ENCODE measurements at places on chromosomes 4 and X.

- DNase-seq = no peak
Measured at GRCh38 chr4:138259824-138260223, 17.7 kb upstream of the SLC7A11 start.

DNA sequence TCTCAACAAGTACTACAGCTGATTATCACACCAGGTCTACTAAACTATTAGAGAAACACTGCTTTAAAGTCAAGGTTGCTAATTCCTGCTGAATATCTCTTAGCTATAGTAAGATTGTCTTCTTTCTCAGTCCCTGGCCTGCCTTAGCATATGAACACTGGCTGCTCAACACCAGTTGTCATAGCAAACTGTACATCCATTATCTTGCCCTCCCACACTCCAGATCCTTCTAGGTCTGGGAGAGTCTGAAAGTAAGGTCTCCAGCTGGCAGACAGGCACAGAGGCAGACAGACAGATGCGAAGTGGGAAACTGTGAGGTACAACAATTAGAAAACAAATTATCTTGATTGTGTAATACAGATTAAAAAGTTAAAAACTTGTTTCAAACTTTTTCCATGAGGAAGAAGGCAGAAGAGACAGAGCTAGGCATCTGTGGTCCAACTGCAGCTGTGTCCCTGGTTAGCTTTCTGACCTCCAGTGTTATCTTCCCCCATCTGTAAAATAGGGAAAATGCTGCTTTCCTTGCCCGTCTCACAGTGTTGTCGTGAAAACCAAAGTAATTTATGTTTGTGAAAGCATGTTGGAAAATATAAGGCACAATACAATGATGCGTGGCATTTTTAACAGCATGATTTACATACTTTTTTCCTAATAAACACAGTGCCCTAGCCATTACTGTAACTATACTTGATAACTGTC, 133.8 kb downstream of the KLHL13 start:
- DNase-seq = no peak

DNA sequence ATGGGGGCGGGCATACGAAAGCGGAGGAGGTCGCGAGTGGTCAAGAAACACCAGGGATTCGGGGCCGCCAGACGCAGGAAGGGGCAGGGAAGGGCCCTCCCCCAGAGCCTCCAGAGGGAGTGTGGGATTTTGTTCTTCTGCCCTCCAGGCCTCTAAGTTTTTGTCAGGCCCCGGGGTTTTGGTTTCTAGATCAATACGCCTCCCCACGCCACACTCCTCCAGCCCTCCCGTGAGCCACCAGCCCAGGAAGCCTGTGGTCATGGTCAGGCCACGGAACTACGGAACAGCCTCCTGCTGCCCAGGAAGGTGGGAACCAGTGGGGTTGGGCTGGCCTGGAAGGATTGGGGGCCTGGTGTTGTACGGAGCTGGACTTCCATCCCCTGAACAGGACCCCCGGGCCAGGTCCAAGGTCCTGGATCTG, 38.4 kb downstream of the CPLX1 start:
- no peak for DNase-seq

GRCh38 chrX:57286507-57287251, at the start of gene FAAH2:
Gene FAAH2 (plus strand): TSS chrX:57286706. CDS start chrX:57286826, 120 bp downstream.
- DNase-seq = no peak

GRCh38 chr4:2792711-2793585, at the start of gene SH3BP2:
Gene SH3BP2 (plus strand): TSS chr4:2793085. CDS start chr4:2820618, 27,533 bp downstream.
- DNase-seq = peak; percentile 78

GRCh38 chrX:9665113-9665512, 100.5 kb downstream of the GPR143 start:
- DNase-seq = no peak

- no peak for DNase-seq
Measured at GRCh38 chr4:88537709-88538108, 14.1 kb upstream of the PYURF start.

DNA sequence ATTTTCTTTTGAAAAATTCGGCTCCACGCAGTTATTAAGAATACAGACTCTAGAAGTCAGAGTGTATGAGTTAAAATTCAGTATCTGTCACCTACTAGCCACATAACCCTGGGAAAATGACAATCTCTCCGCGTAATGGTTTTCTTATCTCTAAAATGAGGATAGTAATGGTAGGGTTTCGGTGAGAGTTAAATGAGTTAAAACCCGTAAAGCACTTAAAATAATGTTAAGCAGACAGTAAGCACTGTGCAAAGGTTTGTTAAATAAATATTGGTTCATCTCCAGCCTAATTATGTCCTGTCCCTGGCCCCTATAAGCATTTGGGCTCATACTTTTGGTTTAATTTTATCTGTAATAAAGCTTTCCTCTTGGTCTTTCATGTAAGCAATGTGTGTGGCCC, 350.8 kb upstream of the GRIA3 start:
- DNase-seq = no peak

DNA sequence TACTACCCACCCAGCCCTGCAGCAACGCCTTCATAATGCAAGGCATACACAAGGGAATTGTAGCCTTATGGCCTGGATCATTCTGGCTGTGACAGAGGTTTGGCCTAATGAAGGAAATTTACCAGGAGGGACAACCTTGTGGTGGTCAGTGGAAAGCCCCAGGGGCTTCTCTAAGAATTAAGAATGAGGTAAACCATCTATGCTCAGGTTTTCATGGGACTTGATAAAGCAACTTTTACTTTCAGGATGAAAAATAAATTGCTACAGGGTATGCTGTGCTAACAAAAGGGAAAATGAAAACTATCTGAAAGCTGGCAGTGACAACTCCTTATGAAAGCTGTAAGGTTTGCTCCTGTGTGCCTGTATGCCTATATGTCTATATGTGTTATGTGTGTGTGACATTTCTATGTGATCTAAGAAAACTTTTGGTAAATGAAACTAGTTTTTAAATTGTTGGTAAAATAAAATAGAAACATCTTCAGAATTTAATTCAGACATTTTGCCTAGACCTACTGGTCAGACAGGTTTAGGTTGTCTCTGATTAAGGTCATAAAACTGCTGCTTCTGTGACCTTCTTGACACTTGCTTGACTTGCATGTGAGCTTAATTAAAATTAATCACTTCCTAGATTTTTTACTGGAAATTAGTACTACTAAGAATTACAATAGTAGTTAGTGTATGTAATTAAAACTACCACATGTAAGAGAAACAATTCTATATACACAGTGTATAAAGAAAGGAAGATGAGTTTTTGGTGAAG, 19.9 kb upstream of the TXK start:
- no peak for DNase-seq

DNA sequence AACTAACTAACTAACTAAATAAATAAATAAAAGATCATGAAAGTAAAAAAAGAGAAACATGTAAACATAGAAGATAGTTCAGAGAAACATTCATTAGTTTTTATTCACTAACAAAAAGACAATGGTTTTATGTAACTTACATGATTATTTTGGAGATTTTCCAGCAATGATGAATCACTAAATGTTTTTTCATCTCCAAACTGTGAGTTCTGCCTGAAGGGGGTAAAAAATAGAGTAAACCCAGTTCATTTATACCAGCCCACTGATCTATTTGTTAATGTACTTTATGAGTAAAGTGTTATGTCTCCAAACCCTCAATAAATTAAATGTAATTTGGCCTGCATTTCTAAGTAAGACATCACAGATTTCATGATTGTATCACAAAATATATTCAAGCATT, 101.1 kb downstream of the ATP8A1 start:
- DNase-seq = no peak

DNA sequence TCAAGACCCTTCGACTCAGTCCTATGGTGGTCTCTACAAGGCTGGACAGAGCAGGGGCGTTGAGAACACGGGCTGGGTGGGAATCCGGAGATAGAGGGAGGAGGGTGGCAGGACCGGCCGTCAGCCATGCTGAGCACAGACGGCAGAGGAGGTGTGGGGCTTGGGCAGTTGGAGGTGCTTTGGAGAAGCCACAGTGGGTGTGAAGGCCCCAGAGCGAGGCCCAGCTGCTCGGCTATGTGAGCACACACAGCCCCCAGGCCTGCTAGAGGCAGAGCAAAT, 4.2 kb downstream of the PDE6B start:
- DNase-seq = no peak

DNA sequence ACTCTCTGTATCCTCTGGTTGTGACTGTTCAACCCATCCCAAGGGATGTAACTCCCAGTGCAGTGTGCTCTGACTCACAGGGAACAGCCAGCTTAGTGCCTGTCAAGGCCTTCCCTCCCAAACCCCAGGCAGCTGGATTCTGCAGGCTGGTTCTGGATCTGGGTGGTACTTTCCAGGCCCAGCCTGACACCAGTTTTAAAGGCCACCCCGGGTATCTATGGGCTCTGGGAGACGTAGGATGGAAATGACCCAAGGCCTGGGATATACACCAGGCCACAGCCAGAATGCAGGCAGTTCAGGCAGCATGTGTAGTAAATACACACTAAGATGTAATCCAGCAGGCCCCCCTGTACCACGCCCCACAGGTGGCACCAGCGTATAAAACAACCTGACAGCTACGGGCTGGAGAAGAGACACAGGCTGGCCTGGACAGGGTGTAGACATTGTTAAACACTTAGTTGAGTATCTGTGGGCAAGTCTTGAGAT, 64.2 kb downstream of the SPINK2 start:
- no peak for DNase-seq

GRCh38 chrX:110561034-110561433, 202.4 kb downstream of the RTL9 start:
- DNase-seq = no peak

DNA sequence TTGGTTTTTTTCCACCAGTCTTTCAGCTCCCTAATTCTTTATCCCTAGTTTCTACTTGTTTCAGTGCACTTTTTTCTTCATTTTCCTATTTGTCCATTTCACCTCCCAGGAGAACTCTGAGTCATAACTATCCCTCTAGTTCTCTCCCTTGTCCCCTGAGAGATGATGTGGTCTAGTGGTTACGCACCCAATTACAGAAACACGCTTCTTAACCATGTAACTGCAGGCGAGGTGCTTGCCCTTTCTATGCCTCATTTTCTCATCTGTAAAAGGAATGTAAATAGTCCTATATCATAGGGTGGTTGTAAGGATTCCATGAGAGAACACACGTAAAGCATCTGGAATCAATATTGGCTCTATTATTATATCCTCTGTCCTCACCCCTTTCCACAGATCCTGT, 8.8 kb upstream of the GRPR start:
- peak; percentile 46 for DNase-seq

GRCh38 chrX:1582686-1583437, 8.5 kb upstream of the AKAP17A start:
- peak; percentile 42 for DNase-seq

DNA sequence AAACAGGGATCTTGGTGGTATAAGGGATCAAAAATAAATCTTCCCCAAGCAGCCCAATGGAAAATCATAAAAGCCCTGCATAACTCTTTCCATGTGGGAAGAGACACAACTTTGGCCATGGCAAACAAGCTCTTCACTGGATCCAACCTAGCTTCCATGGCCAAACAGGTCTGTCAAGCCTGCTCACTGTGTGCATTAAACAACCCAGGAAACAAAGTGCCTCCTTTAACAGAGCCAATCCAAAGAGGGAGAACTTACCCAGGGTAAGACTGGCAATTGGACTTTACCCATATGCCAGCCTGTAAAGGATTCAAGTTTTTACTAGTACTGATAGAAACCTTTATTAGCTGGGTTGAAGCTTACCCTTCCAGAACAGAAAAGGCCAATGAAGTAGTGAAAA, 7.6 kb upstream of the HERC5 start:
- DNase-seq = no peak

DNA sequence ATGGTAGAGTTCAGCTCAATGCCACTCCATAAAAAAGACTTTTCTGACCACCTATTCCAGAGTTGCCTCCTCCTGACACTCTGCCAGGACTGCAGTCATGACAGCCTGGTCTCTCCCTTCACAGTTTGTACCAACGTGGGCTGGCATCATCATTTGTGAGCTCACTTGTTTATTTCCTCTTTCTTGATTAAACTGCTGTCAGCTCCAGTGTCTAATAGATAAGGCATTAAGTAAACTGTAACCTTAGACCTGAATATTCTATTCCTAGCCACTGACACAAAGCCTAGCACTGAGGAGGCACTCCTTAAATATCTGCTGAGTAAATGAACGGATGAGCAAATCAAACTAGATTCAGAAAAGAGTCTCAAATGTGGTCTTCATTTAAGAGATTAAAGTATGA, 48.7 kb downstream of the DDX60 start:
- no peak for DNase-seq

DNA sequence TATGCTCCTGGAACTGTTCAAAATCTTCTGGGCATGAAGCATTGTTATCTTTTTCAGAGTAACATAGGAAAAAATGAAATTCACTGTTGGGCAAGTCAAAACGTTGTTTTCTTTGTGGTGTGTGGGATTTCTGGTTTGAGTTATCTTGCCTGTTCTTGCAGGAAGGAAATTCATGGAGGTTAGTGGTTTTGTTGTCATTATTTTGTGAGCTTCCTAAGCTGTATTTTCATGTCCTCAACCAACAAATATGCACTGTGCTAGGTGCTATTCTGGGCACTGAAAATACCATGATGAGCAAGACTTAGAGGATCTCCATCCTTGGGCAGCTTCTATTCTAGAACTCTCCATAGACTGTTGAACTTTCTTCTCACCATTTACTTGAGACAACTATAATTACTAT, 16.9 kb downstream of the SPINK2 start:
- DNase-seq = no peak

GRCh38 chr4:1216869-1217294, 32.0 kb downstream of the CTBP1 start:
- DNase-seq = peak; percentile 37

DNA sequence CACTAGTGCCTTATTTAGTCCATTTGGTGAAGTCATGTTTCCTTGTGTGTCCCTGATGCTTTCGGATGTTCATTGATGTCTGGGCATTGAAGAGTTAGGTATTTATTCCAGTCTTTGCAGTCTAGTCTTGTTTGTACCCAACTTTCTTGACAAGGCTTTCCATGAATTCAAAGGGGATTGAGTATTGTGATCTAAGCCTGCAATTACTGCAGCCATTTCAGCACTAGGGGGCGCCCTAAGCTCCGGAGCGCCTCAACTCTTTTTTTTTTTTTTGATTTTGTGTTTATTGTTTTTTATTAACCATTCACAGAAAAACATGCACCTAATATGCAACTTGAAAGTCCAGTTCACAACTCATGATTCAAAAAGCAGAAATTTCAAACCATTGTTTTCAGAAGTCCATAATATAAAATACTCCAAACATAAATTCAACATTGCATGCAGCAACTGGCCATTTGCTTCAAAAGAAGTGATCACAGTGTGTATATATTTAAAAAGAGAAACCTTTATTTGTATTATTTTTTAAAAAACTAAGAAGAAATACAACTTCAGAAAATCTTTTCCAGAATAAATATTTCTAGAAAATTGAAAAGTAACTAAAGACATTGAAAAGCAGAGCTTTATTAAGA, 59.2 kb downstream of the PTPN13 start:
- DNase-seq = no peak

- no peak for DNase-seq
Measured at GRCh38 chr4:76867880-76868655, 29.9 kb downstream of the SOWAHB start.

DNA sequence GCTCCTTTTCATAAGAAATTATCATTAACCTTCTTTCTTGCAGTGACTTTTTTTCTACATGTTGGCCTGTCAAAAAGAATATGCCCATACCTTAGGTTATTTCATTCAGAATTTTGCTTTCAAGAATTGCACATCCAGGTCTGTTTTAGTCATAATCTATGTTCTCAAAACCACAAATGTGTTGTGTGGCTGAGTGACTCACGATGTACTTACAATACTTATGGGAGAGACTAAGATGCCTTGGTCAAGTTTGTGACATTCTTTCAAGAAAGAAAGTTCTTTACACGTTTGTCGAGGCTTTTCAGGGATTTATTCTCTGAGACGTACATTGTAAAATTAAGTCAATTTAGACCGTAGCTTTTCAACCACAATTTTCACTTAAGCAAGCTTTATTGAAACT, 396.7 kb downstream of the FSTL5 start:
- DNase-seq = no peak

GRCh38 chr4:115360431-115360830, 247.0 kb upstream of the NDST4 start:
- DNase-seq = no peak
